ENCODE measurements at places on chromosomes 6 and 20. TPM values are rescaled to one million over a fixed set of nuclear protein-coding genes. Genes with fewer than 3 reads are reported as not detected.

PPP1R3G gene
- total RNA-seq = 0.26 TPM

CSNK2A1 gene
- total RNA-seq = 94.4 TPM

IMPG1 gene
- total RNA-seq = not detected

EPHA7 gene
- total RNA-seq = 0.31 TPM

CCN2 gene
- 282 TPM for total RNA-seq

RIMS1 gene
- 0.99 TPM for total RNA-seq

CD109 gene
- 17.7 TPM for total RNA-seq

CLIC1 gene
- total RNA-seq = 465 TPM

GTSF1L gene
- total RNA-seq = not detected

RAMACL gene
- 3.2 TPM for total RNA-seq

CGA gene
- not detected for total RNA-seq

All from left lung (tissue), 14 donors.